Activated CD8-positive, alpha-beta memory T cell treated with anti-CD3 and anti-CD28 coated beads for 24 hours (primary cell): ENCODE measurements at places on chromosomes 5 and 9.
A peak's percentile ranks its signal among the peaks of the same experiment; 100 is the strongest.

- no peak for DNase-seq
These were observed 27.7 kb downstream of the PKD2L2 start for GRCh38 chr5:137916923-137917322.

GRCh38 chr5:135723491-135723890, 111.0 kb upstream of the SLC25A48 start:
- DNase-seq = no peak

GRCh38 chr9:98097836-98098235, 21.2 kb downstream of the TRIM14 start:
- no peak for DNase-seq

GRCh38 chr5:69305512-69305911, 27.1 kb downstream of the CCDC125 start:
- DNase-seq = no peak

GRCh38 chr5:127351418-127351817, 60.8 kb downstream of the MEGF10 start:
- DNase-seq = no peak

DNA sequence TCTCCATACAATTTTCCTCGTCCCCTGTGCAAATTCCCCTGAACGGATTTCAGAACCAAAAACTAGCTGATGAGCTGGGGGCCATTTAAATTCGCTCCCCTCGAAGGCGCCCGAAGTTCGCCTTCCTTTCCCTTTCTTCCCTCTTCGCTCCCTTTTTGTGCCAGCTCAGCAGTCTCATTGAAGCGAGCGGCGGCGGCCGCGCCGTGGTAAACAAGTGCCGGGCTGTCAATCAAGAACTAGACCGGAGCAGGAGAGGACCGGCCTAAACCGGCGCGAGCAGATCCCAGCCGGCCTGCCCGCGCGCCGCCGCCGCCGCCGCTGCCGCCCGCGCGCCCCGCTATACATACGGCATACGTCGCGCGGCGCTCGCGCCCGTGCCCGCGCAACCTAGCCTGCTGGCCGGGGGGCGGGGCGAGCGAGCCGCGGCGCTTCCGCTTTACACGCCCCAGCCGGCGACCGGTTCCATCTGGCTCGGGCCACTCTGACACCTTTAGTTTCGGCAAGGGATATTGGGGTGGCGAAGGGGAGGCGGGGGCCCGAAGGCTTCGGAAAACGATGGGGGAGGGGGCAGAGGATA, 3.1 kb downstream of the ARRDC3 start:
- peak; percentile 96 for DNase-seq

GRCh38 chr9:96436063-96436455, 13.9 kb upstream of the HABP4 start:
- no peak for DNase-seq

- DNase-seq = no peak
These were observed 220.5 kb downstream of the SLC12A2 start for GRCh38 chr5:128304088-128304487.

GRCh38 chr5:158832096-158832685, 267.5 kb downstream of the EBF1 start:
- DNase-seq = no peak

GRCh38 chr9:92745881-92746280, 18.8 kb downstream of the BICD2 start:
- no peak for DNase-seq

DNA sequence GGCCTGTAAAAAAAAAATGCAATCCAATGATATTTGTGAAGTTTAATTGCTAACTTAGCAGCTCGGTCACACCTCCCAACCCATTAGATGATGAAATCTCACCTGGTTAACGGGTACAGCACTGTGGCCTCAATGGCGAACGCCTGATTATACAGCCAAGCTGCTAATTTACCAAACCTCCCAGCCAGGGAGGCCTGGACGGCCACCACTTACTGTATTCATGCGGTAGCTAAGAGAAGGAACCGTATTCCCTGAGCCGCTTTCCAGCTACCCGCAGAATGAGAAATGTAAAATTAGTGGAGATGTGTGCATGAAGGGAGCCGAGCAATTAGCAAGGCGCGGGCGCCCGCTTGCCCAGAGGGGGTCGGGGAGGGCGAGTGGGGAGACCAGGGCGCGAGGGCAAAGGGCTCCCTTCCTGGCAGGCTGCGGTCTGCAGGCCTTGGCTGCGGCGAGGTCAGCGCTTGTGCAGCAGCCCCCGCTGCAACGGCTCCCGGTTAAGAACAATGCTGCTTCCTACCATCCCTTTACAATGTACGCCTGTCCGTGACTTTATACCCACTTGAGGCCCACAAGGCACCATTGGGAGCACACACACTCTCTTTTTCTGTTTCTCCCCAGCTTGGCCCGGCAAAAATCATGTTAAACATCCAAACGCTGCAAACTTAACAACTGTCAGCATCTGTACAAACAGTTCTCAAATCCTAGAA, 70.4 kb upstream of the TBCA start:
- DNase-seq = no peak

- DNase-seq = no peak
These were observed 602 bp upstream of the ACTL7A start for GRCh38 chr9:108861464-108861863.

DNA sequence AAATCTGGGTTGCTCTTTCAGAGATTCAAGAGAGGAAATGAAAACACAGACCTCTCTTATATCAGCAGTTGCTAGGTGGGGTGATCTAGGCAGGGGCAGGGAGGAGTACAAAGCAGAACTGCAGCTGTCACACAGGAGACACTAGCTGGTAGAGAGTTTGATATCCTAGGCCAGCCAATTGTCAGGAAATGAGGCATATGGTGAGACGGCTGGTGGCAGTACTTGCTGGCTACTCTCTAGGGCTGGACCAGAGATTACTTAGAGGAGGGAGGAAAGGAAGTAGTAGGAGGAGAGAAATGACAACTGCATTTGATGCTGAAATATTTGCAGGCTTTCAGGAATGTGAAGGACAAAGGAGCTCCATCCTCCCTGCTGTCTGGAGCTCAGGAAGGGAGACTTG, 113.8 kb downstream of the TRIM32 start:
- no peak for DNase-seq

DNA sequence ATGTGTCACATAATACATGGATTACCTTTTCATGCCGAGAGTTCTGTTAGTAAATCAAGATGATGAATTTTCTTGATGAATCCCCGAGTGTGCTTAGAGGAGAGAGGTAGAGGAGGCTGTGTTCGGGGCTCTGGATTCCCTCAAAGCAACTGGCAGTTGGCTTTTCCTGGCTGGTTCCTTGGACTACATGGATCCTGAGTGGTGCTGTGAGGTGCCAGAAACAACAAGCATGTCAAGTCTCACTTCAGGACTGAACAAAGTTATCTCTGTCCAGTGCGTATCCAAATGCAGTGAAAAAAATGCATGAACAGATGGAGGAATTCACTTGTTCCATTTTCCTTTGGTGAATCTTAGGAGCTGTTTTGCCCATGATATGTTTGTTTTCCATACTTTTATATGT, 231.7 kb downstream of the FBXL7 start:
- DNase-seq = no peak
